Tibial nerve (tissue), 4 donors: ENCODE measurements at places on chromosomes 6 and 20. TPM values are rescaled to one million over a fixed set of nuclear protein-coding genes. Genes with fewer than 3 reads are reported as not detected.

GRCh38 chr20:39234520-39235095 is 272.5 kb downstream of the DHX35 start:
- DNase-seq = no peak

DNA sequence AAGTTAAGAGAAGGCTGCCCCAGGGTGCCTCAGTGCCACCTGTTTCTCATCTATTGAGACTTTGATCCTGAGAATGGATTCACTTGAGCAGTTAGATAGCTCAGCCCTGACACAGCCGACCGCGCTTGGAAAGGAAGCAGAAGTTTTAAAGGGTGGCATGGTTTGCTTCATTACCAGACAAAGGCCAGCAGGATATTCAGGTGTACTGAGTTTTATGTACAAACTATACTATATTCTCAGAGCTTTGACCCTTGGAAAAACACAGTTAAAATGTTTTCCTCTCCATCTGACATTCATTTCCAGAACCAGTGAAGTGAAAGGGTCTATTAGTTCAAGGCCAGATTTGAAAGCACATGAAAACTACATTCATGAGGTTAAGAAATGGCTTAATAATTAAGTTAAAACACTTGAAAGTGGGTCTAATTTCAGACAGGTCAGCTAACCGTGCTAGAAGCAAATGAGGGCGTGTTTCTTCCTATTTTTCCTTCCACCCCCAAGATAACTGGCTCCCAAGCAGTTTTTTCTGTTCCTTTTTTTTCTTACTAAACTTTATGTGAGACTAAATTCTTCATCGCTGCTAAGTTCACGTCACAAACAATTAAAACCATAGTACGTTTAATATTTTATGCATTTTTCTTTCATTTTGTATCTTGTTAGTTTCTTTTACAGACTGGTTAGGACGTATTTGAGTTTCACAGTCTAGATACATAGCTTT is 385.3 kb upstream of the SOX4 start:
- no peak for DNase-seq

DNA sequence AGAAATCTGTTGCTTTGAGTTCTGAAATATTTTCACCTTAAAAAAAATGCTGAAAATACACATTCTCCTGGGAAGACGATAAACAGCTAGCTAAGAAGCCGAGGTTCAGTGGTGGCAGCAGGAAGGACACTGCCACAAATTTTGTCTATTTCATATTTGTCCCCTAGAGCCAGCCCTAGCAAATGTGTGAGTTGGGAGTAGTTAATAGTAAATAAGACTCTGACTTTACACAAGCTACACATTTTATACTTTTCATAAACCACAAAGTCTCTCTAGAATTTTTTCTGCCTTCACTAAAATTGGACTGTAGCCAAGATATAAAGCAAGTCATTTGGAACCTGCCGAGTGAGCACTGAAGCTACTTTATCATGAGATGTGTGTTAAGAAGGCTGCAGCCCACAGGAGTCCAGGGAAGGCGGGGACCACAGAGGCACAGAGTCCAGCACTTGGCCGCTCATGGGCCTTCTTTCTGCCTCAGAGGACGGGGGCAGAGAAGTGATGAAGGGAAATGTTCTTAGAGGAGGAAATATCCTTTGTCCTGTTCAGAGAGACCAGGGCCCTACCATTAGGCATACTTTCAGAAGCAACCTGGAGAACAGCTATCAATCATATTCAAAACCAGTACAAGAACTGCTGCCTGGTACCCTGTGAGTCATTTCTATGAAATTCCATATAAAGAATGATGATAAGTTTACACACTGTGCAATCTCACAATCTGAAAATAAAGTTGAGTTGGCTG is 241.7 kb upstream of the TAB2 start:
- no peak for DNase-seq

GRCh38 chr20:17379651-17380050 is 151.5 kb downstream of the BFSP1 start:
- DNase-seq = no peak

DNA sequence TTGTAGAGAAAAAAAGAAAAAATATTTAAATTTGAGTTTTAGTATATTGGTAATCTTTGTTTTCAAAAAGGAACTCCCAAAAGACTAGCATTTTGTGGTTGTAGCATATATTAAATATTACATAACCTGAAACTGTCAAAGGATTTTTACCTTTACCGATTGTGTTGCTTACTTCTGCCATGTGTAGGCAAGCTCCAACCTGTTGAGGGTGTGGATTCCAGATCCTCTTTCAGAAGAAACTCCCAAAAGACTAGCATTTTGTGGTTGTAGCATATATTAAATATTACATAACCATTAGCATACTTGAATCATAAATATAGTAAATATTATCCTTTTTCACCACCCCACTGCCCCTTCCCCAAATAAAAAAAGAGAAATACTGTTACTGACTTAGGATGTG is 3.2 kb downstream of the DSE start:
- no peak for DNase-seq

GRCh38 chr20:24580006-24580405 is 110.6 kb downstream of the SYNDIG1 start:
- DNase-seq = no peak

DNA sequence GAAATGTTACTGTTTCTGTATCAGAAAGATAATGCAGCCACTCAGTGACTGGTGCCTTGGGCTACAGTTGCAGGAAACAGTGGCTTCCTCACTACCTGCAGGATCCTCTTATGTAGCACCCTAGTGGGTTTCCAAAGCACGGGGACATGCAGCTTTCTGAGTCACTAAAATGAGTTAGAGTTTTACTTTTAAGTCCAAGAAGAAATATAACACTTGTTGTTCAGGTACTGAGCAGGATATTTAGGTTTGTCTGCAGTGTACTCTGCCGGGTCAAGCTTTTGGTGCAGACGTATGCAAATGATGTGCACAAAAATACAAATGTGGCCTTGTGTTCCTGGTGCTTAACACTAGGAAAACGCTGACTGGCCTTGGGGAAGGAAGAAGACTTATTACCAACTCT is 22.0 kb downstream of the ACSS1 start:
- no peak for DNase-seq

DNA sequence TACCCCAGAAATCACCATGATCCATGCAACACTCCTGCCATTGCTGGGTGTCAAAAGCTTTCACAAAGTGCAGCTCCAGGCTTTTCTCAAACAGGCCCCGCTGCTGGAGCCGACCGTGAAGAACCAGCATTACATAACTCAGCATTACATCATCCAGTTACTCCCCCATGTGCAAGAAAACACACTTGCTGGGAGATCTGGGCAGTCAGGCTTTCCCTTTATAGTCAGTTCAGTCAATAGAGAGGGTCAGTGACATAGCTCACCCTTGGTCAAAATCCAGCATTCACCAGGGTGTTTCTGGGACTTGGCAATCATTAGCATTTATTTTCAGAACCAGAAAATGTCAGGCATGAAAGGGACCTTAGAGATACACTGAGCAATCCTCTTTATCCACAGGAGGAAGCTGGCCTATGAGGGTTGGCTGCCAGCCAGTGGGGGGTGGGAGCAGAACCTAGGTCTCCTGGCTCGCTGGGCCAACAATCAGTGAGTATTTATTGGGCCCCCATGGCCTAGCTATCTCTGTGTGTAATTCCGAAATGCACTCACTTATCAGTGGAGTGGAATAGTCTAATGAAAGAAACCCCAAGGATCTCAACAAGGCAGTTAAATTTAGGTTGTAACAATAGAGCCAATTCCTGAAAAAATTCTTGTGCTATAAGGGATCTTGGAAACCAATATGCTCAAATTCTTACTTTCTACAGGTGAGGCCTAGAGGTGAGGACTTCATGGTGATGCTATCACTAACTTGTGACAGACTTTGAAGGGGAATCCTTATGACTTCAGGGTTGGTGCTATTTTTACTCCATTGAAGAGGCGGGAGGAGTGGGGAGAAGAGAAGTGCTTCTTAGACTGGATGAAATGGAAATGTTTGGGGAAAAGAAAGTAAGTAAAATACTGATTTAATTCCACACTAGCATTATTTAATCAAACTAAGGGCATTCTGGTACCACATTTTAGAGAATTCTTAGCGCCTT is 54.6 kb downstream of the LYRM4 start:
- peak; percentile 49 for DNase-seq

- DNase-seq = no peak
Measured at GRCh38 chr6:16576451-16577368, 184.6 kb downstream of the ATXN1 start.

The TNFRSF6B gene
- 8.0 TPM for total RNA-seq

- DNase-seq = no peak
Measured at GRCh38 chr6:106249658-106250057, 75.9 kb downstream of the ATG5 start.

The SCRT2 gene
- total RNA-seq = not detected

DNA sequence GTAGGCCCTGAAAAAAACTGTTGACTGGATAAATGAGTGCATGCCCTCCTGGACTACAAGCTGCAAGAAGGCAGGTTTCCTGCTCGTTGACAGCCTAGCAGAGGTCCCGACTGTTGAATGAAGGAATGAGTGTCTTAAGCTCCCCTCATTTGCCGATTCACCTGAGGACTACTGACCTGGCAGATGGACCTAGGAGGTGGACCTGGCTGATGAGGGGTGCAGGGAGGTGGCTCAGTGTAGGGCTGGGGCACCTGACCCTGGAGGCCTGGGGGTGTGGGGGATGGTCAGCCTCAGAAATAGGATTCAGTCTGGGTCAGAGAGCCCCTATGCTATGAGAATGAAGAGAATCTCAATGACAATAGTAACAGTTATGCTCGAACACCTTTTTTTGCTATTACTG is 11.6 kb upstream of the TFAP2C start:
- no peak for DNase-seq

DNA sequence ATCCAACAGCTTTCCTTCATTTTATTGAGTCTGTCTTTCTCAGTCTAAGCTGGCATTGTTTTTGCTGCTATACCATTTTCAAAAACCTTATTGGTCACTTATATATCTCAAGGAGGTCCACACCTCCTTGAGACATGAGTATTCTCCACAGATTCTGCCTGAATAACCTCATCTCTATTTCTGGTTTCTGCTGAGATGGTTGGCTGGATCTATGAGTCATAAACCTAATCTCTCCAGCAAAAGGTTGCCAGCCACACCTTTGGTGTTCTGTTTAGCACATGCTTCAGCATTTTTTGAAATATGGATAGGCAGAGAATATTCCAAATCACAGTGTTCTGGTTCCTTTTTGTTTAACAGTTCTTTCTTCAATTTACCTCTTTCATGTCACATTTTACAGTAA is 40.8 kb upstream of the TMEM244 start:
- DNase-seq = no peak

- no peak for DNase-seq
Measured at GRCh38 chr6:90445533-90446108, 141.3 kb downstream of the MAP3K7 start.

- DNase-seq = no peak
Measured at GRCh38 chr6:152091851-152092341, 284.4 kb downstream of the ESR1 start.

DNA sequence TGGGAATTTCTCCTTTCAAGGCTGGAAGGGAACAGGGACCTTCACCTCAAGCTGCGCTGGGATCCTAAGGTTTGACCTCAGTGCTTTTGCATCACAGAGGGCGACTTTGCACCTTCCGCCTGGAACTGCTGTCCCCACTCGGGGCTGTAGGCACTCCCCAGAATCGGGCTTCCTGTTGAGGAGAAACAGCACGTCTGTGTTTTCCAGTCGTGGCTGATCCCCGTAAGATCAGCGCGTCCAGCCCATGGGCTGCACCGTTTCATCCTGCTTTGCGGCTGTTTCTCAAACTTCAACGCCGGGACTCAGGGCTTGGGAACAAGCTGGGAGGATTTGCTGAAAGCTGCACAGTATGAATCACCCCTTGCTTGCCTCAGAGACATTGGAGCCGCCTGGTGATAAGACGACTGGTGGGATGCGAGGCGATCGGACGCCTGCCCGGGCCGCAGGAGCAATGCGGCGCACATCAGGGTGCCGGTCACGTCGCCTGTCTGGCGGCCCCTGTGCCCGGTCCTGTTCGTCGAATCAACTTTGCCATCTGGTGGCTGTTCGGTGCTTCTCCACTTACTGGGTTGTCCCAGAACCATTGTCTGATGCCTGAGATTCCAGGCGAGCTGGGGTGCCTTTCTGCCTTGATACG is 53.6 kb upstream of the FRMD1 start:
- DNase-seq = no peak

DNA sequence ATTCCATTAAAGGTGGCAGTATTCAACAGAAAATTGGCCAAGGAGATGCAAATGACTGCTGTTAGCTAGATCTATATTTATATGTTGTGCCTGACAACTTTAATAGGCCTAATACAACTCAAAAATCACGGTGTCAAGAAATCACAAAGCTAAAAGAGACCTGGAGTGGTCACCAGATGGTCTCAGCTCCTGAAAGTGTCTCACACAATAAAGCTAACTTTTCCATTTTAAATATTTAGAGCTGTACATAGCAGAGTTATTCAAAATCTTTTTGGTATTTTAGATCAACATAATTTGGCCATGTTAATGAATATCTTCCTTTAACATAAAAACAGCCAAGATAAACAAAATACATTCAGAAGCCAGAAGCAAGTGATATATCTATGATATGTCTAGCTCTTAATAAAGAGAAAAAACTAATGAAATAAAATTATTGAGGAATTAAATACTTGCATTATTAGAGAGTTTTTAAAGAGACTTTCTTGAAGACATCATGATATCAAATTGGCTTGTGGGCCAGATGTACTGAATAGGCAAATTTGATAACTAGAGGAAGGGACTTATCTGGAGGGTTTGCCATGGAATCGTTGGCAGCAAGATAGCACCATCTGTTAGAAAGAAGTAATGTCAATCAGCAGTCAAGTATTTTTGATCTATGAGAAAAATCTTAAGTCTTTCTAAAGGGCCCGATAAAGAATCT is 84.9 kb upstream of the SCAF8 start:
- no peak for DNase-seq
